Anterior cingulate cortex (tissue), 58 donors: ENCODE measurements at places on chromosomes 16 and 17.

DNA sequence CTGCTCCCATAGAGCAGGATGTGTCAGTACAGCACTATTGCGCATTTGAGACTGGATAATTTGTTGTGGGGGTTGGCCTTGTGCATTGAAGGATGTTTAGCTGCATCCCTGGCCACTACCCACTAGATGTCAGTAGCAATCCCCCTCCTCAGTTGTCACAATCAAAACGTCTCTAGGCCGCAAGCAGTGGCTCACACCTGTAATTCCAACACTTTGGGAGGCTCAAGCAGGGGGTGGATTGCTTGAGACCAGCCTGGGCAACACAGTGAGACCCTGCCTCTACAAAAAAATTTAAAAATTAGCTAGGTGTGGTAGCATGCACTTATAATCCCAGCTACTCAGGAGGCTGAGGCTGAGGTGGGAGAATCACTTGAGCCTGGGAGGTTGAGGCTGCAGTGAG is 48.4 kb downstream of the CENPV start:
- no peak for DNase-seq

- no peak for DNase-seq
These were observed 56.1 kb downstream of the PLXDC1 start for GRCh38 chr17:39095309-39095686.

DNA sequence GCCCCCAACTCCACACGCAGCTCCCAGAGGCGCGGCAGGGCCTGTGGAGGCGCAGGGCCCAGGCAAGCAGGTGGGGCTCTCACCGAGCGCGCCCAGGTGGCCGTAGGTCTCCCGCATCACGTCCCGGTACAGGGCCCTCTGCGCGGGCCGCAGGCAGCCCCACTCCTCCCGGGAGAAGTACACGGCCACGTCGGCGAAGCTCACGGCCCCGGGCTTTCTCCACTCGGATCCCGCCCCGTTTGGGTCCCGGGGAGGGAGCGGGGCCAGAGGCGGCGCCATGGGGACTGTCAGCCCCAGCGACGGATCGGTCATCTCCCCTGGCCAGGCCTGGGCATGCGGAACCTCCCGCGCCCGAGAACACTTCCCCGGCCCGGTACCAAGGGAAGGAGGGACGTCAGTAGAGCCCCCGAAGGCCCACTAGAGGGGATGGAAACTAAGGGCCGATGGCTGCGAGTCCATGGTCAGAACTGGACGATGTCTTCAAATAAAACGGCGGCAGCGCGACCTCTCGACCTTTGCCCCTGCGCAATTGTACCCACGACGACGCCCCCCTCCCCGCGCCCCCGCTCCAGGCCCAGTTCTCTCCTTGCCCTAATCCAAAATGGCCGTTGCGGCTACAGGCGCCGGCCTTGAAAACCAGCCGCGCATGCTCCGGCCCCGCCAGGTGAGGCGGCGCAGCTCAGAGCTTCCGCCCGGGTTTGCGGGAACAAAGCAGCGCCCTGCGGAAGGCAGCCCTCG is at the start of gene ZNF747:
TSS of gene ZNF747 (minus strand) at position 491 of the 738 bp plus-strand sequence. CDS start at position 312, 179 bp downstream.
- peak; percentile 93 for DNase-seq

DNA sequence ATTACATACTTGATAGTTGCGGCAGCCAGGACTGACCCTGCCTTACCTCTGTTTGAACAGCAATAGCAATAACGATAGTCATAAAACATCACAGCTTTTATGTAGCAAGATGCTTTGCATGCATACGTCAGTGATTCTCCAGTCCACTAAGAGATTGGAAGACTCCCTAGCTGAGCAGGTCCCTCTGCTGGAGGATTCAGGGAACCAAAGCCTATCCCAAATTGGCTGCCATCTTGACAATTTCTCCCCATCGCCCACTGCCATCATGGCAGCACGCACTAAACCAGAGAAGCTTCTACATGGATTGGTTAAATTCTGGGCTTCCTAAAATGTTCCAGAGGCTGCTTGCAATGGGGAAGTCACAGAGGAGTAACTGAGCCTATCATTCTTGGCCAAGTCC is 360.6 kb upstream of the XYLT1 start:
- no peak for DNase-seq

DNA sequence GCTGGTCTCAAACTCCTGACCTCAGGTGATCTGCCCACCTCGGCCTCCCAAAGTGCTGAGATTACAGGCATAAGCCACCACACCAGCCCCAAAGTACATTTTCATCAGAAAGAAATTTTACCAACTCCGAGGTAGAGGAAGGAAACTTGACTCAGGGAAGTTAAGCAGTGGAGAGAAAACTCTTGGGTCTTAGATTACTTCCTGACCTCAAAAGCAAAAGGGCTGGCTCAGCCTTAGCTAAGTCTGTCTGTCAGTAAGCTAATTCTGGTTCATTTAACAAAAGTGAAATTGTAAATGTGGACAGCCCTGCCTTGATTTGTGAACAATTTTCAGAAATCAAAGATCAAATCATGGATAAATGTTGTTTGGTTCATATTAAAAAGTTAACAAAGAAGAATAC is 30.6 kb downstream of the MAP2K6 start:
- DNase-seq, result no peak

DNA sequence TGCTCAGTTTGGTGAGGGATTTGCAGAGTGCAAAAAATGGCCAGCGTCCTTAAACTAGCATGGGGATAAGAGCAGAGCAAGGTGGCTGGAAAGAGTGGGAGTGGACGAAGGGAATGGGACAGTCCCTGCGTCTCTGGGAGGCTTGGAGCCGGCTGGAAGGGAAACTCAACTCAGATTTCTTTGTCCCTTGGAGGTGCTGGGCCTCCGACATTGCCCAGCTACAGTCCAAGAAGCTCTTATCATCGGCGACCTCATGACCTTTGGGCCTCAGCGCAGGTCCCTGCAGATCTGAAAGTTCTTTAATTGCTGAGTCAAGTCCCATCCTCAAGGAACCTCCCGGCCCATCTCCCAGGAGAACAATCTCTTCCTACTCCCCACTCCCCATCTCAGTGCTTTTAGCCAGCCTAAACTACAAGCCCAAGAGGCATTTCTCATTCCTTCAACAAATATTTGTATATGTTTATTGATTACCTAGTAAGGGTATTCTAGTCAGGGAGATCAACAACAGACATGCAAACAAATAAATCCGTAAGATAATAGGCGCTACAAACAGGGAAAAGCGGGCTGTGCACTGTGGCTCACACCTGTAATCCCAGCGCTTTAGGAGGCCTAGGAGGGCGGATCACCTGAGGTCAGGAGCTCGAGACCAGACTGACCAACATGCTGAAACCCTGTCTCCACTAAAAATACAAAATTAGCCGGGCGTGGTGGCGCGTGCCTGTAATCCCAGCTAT is 985 bp upstream of the TMEM107 start:
- no peak for DNase-seq

GRCh38 chr17:79919164-79919585 is 79.9 kb upstream of the CBX4 start:
- peak; percentile 23 for DNase-seq

GRCh38 chr17:2304931-2305330 is 1.2 kb downstream of the SRR start:
- no peak for DNase-seq

DNA sequence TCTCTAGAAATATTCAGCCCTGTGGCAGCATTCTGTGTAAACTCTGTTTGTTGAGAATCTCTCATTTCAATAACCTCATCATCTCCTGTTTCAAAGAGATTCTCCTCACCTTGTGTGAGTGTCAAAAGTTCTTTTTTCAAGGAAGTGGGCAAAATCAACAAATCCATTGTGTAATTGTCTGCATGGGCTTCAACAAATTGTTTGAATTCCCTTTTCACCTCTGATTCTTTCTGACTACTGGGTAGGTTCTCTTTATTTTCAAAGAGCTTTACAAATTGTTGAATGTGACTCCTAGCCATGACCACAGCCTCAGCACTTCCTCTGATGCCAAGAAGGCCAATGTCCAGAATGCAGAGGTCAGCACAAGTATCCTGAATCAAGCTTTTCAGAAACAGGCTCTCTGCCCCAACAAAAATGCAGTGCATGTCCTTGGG is 48.0 kb downstream of the N4BP1 start:
- no peak for DNase-seq
